Inflammatory macrophage (primary cell): ENCODE measurements at places on chromosomes 3 and 15.

DNA sequence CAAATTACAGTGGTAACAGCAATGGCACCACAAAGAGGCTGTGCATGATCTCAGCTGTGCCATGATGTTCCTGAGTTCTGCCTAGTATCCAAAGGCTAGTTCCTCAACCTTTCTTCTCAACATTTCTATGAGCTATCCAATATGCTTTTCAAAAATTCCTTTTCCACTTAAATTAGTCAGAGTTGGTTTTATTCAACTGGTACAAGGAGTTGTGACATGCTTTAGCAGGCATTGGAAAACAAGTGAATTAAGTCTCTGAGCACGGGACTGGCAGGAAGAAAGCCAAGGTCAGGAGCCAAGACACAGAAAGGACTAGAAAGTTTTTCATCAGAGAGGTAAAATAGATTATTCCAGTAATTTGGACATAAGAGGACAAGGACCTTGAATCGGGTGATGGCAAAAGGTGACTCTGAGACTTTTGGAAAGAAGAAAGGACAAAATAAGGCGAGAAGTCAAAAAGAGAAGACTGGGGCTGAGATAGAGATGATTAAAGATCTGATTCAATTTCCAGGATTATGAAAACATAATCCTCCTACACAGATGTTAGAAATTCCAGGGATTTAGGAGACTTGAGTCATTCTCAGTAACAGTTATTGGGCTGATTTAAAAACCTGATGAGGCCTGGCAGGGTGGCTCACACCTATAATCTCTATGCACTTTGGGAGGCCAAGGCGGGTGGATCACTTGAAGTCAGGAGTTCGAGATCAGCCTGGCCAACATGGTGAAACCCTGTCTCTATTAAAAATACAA is 36.1 kb downstream of the PBRM1 start:
- DNase-seq, result no peak

DNA sequence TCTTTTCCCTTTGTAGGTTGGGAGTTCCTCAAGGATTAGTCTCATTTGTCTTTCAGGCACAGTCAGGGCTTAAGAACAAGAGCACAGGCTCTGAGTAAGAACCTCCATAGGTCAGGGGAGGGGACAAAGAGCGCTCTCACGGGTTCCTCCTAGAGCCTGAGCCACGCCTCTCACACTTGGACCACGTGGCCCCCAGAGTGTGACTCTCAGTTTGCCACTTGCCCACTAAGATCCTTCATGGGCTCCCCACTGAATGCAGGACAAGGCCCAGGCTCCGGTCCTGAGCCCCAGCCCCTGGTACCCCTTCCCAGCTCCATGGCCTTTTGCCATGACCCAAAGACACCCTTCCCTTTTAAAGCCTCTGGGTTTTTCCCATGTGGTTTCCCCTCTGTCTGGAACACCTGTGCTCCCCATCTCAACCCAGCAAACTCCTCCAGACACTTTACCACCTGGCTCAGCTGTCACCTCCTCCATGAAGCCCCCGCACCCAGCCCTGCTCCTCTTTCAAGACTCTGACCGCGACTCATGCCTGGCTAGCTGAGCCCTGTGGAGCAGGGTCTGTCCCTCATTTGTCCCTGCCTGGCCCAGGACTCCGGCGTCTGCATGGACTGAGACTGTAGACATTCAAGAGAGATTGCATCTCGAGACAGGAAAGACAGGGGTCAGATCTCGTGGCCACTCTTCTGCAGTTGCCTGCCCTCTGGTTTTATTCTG is 32.7 kb downstream of the IQSEC1 start:
- DNase-seq, result peak; percentile 55

DNA sequence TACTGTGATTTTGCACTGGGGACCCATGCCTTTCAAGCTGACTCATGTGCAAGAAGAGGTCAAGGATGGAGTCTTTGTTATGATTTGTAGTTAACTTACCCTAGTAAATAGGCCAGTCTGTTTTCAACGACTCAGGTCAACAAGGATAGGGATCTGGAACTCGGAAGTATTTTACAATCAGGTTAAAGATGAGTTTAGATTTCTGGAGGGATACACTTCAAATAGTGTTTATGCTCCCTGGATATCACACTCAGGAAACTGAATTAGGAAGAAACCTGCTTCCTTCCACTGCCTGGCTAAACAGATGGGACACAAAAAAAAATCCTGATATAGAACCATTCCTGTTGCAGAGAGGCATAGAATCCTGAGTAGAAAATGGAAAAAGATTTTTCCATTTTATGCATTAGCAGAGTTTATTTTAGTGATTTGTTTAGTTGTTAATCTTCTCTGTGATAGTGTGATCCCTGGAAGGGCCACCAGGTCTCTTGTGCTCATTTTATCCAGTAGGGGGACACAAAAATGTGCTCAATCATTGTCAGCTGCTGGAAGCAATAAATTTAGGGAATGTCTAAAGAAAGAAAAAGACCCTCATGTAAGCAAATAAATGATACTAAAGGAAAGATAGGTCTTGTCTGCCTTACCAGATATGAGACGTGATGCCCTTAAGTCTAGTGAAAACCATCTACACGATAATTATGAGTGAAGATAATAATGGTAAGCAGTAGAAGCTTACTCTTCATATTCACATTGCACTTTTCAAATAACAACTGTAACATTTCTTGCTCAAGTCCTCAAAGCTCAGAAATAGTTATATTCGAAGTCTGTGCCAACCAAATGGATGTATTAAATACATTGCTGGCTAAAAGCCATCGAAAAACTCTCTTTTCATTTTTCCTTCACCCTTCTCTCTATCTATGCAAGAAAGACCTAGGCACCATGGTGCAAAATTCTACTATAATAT is 452.1 kb upstream of the KCNMB2 start:
- DNase-seq, result peak; percentile 22

DNA sequence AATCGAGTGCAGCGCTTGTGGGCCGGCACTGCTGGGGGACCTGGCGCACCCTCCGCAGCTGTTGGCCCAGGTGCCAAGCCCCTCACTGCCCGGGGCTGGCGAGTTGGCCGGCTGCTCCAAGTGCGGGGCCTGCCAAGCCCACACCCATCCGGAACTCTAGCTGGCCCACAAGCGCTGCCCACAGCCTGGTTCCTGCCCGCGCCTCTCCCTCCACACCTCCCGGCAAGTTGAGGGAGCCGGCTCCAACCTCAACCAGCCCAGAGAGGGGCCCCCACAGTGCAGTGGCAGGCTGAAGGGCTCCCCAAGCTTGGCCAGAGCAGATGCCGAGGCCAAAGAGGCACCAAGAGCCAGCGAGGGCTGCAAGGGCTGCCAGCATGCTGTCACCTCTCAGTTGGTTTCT is 73.4 kb downstream of the PLXNA1 start:
- no peak for DNase-seq

GRCh38 chr15:36863570-36863969 is 236.8 kb downstream of the MEIS2 start:
- no peak for DNase-seq

GRCh38 chr3:38650248-38650951 is 913 bp upstream of the SCN5A start:
- DNase-seq, result no peak

DNA sequence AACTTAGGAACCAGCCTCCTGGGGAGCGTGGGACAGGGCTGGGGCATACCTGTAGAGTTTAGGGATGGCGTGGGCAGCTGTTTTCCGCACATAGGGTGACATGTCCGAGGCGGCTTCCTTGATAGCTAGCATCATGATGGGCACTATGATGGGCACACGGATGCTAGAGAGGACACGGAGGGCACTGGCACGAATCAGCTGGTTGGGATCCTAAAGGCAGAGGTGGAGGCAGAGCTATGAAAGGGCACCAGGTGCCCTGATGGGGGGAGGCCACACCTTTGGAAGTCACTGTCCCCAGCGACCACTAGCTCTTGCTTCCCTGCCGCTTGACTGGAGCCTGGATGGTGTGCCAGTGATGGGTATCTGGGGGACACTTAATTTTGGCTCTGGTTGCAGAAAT is 28.3 kb downstream of the AP3B2 start:
- DNase-seq, result no peak

- DNase-seq, result no peak
Observed at GRCh38 chr3:156360963-156361362, 194.0 kb downstream of the SSR3 start.

- DNase-seq, result no peak
Observed at GRCh38 chr3:118970819-118971218, 63.8 kb downstream of the IGSF11 start.

GRCh38 chr3:170417090-170417489 is 1.6 kb upstream of the CLDN11 start:
- DNase-seq, result no peak

GRCh38 chr3:52800079-52800478 is 5.5 kb downstream of the ITIH3 start:
- DNase-seq, result peak; percentile 9

DNA sequence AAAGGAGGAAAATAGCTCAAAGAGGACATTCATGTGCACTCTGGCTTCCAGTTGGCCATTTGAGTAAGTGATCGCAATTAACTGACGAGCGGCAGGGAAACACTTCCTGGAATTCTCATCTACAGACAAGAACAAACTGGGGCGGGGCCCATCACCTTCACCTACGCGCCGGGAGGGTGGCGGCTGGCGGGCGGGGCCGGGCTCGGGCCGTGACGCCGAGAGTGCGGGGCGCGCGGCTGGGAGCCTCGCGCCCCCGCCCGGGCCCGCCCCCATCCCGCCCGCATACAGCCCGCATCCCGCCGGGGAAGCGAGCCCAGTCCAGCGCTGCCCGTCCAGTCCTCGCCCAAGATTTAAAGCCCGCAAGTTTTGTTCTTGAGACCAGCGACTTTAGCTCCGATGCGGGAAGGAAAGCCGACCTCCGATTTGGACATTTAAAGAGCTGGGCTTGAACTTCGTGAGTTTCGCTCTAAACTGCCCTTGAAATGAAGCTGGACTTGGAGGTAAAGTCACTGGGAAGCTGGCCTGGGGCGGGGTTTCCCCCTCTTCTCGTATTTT is at the start of gene B3GNT5:
Gene B3GNT5 (plus strand): TSS at position 281 of the 555 bp plus-strand sequence. CDS start 16,546 bp downstream, outside the sequence.
- DNase-seq, result peak; percentile 76

- DNase-seq, result no peak
Observed at GRCh38 chr3:15820911-15821310, 23.1 kb upstream of the ANKRD28 start.

GRCh38 chr3:29718661-29719065 is 437.8 kb downstream of the RBMS3 start:
- no peak for DNase-seq

DNA sequence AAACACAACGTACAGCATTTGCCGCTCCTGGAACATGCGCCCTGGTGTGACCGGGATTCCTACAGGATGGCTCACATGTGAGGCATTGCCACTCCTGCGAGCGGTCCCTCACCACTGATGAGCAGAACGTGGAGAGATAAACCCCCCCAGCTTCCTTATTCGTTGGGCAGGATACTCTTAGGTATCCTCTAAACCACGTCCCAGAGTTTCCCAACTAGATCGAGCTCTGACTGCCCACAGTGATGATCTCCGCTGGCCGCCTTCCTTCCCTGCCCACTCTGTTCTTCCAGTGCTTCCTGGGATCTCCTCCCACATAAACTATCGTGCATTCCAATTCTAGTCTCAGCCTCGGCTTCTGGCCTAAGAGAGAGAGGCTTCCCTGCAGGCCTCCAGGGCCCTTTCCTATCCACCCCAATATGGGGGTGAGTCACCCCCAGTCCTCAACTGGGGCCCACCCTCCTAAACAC is 91.8 kb downstream of the TOP2B start:
- no peak for DNase-seq

GRCh38 chr3:171851660-171852058 is 8.5 kb downstream of the TMEM212 start:
- DNase-seq, result no peak

DNA sequence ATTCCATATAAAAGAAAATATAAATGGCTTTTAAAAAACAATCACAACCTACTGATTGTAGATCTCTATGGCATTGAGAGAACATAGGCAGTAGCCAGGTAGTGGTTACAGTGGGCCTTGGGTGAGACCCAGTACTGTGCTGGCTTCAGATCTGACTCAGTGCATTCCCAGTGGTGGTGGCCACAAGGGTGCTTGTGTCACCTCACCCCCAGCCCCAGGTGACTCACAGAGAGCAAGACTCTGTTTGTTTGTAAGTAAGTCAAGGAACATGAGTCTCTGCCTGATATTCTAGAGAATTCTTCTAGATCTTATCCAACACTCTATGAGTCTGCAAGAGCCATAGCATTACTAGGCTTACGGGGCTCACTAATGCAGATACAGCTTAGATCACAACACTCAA is 118.8 kb upstream of the AZI2 start:
- no peak for DNase-seq

GRCh38 chr3:177554895-177555759 is 357.8 kb upstream of the TBL1XR1 start:
- peak; percentile 94 for DNase-seq

DNA sequence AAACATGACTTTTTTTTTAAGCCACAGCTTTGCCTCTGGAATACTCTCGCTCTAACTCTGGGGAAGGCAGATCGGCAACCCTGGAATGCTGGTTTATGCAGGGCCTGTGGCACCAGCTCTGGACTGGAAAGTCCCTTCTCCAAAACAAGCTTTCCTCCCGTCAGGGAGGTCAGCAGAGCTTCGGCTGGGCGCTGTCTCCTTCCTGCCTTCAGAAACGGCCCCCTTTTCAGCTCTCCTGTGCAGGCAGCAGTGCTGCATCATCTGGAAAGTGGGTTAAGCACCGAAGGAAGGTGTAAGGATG is 42.7 kb upstream of the SKOR1 start:
- DNase-seq, result no peak

DNA sequence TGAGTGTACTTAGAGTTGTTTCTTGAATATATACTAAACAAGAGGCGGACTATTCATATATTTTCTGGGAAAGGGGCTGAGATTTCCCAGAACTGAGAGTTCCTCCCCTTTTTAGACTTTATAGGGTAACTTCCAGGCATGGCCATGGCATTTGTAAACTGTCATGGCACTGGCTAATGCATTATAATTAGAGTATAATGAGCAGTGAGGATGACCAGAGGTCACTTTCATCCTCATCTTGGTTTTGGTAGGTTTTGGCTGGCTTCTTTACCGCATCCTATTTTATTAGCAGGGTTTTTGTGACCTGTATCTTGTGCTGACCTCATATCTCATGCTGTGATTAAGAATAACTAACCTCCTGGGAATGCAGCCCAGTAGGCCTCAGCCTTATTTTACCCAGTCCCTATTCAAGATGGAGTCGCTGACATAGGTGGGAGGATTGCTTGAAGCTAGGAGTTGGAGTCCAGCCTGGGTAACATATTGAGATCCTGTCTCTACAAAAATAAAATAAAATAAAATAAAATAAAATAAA is 91.4 kb downstream of the MOBP start:
- DNase-seq, result no peak

GRCh38 chr3:192858849-192859585 is 58.6 kb downstream of the MB21D2 start:
- DNase-seq, result no peak
